ENCODE measurements at places on chromosomes 7 and 10.

DNA sequence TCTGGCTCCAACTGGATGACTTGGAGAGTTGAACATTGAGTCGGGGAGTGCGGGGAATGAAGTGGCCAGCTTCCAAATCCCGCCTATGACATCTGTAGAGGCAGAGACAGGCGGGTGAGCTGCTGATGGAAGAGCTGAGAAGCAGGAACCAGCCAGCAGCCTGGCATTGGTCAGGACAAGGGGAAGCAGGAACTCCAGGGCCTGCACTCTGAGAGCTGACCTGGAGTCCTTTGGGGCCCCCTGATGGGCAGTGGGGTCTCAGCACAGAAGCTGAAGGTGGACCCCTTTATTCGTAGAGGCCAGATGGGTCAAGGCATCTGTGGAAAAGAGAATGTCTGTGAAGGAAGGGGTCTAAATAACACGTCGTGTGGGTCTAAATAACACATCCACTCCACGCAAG is 57.0 kb downstream of the SEC61G start:
- DNase-seq: no peak

- no peak for DNase-seq
Observed at GRCh38 chr7:127239814-127240213, 12.9 kb downstream of the GRM8 start.

DNA sequence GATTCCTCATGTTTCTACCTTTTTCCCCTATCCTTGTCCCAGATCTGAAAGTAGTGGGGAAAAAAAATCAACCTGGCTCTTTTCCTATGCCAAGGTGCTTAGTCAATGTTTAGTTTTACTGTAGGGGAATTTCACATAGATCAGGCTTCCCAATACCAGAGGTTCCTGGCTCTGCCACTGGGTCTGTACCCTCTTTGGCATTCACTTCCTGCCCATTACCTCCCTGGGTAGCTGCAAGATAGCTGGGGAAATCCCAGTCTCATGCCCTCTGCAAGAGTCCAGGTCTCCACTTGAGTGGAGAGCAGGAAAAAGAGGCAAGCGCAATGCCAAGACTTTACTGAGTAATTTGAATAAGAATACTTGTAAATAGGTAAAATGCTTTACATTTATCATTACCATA is 3.5 kb upstream of the BPGM start:
- DNase-seq: no peak

DNA sequence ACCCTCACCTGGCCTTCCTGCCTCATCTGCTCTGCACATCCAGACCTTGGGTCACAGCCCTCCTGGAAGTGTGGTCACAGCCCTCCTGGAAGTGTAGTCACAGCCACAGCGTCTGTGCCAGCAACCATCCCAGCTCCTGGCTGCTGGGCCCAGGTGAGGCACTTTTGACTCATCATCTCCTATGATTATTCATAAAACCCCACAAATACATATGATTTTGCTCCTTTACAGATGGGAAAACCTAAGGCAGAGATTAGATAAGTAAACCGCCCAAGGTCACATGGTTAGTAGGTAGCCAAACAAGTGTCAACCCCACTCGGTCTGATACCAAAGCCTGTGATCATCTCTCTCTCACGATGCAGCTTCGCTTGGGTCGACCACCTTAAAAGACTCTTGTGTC is 94.3 kb downstream of the PRLHR start:
- DNase-seq: no peak

Measured in activated naive CD4-positive, alpha-beta T cell treated with Interleukin-2 at 50 U/mL for 16 hours (primary cell).